Glutamatergic neuron (in vitro differentiated cells): ENCODE measurements at places on chromosomes 3 and 15. TPM values are rescaled to one million over a fixed set of nuclear protein-coding genes. Genes with fewer than 3 reads are reported as not detected.

SIDT1 gene
- total RNA-seq, result not detected

DNA sequence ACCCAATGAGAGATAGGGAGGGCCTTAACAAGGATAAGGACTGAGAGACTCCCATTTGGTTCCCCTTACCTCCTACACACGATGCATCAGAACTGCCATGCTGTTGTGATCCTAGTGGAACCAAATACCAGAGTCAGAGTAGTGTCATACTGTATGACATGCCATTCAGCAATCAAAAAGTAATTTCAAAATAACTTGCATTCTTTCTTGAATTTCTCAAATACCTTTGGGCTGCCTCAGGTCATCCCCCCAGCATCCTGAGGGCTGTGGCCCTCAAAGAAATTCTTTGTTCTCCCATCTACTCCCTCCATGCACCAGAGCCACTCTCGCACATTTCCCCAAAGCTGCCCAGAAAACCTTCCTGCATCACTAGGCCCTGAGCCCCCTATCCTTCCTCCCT, 68.9 kb upstream of the PPP2R3A start:
- no peak for DNase-seq

DNA sequence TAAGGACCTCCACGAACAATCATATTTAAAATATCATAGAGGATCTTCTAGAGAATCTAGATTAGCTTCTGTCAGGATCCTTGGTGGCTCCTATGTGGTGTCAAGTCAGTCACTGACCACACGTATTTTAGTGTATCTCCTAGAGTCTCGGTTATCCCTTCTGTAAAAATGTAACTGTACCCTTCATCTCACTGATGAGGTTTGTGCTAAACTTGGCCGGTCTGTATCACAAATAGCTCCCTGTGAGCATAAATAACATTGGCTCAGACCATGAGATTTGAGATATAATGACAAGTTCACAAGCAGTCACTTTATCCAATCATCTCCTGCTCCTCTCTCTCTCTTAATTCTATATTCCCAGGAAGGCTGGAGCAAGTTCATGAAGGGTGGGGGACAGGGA, 93.6 kb upstream of the ARL6 start:
- no peak for DNase-seq

GRCh38 chr3:76346690-76347089, 561.3 kb upstream of the ZNF717 start:
- no peak for DNase-seq

DNA sequence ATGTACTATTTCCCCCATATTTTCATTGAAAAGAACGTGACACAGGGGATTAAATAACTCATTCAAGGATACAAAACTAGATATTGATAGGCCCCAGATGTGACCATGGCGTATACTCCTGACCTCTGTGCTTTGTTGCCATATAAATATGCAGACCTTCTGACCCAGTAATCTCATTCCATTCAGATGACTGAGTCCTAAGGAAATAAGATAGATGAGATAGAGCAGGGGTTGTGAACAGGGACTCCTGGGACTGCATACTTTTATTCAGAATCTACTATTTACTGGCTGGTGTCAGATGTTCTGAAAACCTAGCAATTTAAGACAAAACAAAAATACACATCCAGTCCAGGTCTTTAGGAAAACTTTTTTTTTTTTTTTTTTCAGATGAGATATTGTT, 139.2 kb upstream of the MANF start:
- no peak for DNase-seq

- no peak for DNase-seq
These were observed 11.6 kb downstream of the ZBTB11 start for GRCh38 chr3:101665357-101665756.
